ENCODE measurements at places on chromosomes 12 and 14.

DNA sequence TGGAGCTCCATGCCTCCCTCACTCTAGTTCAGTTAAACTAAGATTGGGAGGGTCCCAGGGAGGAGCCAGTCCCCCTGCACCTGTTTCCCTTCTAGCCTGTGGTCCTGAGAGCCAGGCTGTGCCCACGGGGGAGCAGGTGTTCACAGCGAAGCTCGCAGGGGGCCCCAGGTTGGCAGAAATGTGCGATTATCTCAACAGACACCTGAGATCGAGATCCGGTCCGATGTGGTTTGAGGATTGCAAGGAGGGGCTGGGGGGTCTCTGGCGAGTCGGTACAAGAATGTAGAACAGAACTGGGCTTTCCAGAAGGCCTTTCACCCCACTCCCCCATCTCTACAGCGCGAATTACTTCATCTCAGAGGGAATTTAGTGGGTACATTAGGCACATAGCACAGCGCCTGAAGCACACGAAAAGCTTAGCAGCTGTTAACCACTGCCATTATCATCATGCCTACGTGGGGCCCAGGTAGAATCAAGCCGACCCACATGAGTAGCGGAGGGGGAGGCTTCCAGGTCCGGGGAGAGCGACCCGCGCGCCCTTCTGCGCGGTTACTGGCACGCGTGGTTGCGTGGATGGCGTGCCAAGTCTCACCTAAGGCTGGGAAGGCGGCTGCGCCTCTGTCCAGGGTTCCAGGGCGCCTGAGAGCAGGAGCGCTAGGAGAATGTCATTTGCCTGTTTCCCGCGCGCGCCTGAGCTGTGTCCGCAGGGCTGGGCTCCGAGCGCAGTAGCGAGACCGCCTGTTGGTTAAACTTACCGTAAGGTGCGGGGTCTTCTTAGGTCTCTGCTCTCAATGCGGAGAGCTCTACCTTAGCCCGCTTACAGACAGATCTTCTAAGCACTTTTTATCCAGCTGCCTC, 1539.5 kb upstream of the TMEM132C start:
- no peak for DNase-seq

DNA sequence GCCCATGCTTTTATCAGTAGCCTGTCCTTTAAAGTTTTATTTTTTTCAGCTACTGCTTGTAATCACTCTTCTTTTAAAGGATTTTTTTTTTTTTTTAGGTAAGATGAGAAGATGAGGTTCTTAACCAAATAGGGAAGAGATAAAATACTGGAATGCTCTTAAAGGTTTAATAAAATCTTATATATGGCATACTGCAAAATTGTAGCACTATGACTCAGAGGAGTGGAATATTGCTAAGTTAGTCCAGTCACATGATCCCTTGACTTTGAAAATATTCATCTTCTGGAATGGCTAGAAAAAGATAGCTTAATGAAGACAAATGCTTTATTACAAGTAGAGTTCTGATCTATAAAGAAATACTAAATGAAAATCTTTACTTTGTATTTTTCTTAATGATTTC, 116.6 kb downstream of the NAV3 start:
- DNase-seq: no peak

GRCh38 chr14:68449561-68450181, 343.2 kb downstream of the ZFP36L1 start:
- no peak for DNase-seq

DNA sequence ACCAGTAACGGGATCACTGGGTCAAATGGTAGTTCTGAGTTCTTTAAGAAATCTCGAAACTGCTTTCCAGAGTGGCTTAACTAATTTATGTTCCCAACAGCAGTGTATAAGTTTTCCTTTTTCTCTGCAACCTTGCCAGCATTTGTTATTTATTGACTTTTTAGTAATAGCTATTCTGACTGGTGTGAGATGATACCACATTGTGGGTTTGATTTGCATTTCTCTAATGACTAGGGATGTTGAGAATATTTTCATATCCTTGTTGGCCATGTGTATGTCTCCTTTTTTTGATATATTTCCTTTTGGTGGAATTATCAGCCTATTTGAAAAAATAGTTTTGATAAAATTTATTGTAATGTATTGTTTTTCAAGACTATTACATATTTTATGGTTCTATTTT, 701.2 kb upstream of the FBXO33 start:
- no peak for DNase-seq

- DNase-seq: no peak
These were observed 252.2 kb upstream of the GRIP1 start for GRCh38 chr12:66931091-66931490.

- no peak for DNase-seq
These were observed 14.2 kb downstream of the SEL1L start for GRCh38 chr14:81519200-81520011.

- no peak for DNase-seq
These were observed 159.7 kb upstream of the PWP1 start for GRCh38 chr12:107525719-107526554.

DNA sequence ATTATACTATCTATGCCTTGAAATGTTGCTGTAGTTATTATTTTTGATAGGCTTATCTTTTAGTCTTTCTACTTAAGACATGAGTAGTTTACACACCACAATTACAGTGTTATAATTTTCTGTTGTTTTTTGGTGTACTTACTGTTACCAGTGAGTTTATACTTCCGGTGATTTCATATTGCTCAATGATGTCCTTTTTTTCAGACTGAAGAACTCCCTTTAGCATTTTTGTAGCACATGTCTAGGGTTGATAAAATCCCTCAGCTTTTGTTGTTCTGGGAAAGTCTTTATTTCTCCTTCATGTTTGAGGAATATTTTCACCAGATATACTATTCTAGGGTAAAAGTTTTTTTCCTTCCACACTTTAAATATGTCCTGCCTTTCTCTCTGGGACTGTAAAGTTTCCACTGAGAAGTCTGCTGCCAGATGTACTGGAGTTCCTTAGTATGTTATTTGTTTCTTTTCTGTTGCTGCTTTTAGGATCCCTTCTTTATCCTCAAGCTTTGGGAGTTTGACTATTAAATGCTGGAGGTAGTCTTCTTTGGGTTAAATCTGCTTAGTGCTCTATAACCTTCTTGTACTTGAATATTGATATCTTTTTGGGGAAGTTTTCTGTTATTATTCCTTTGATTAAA, 41.5 kb upstream of the FERMT2 start:
- DNase-seq: no peak

Measured in GM13977 (cell line).